Stimulated activated CD4-positive, alpha-beta T cell treated with anti-CD3 and anti-CD28 coated beads, TNF-alpha, amount 100 ng/mL, for 24 hours (primary cell): ENCODE measurements at places on chromosomes 5 and 9.

DNA sequence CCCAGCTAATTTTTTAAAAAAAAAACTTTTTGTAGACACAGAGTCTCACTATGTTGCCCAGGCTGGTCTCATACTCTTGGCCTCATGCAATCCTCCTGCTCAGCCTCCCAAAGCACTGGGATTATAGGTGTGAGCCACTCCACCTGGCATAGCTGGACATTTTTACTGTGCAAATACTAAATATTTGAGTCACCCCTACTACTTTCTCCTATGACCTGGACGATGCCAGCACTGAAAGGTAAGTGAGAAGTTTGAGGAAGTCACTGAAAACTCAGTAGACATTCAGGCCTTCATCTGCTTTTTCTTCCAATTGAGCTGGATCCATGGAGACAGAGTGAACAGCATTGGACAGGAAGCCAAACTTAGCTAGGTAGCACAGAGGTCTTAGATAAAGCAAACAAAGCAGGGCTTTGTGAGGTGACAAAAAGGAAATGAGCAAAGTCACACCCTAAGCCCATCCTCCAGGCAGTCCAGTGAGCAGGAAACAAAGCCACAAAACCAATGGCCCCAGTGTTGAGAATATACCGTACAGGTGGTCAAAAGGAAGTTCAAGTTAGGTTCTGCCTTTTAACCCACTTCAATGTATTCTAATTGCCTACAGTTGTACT, 192.6 kb upstream of the RASA1 start:
- no peak for DNase-seq

DNA sequence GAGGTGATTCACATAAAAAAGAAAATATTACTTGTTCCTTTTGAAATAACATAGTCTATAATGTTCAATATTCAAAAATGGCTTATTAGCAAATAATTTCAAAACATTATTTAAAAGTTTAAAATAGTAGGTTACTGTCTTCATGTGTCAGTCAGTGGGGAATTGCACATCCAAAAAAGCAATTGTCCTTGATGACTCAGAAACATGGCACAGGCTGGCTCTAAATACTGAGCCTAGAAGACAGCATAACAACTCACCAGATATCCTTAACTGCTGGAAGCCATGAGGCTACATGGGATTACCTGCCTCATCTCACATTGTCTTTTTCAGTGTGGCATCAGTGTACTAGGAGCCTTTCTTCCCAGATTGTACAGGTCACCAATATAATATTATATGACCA, 439.5 kb upstream of the RGMB start:
- DNase-seq: no peak

DNA sequence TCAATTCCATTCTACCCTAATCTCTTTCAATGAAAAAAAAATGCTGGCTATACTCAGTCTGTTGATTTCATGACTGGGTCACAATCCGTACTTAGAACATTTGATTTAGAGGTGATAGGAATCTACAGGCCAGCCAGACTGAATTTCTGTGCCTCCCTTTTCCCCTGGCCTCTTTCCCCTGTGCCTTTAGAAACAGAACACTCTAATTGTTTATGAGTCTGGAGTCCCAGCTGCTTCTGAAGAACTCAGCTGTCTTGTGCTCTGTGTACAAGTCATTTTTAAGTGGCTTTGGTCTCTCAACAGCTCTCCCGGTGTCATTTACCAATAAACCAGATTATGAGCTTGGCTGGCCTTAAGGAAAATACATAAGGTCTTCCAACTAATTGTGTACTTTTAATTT, 94.1 kb upstream of the ITGA2 start:
- DNase-seq: no peak

GRCh38 chr5:160198841-160199409, 30.4 kb upstream of the FABP6 start:
- DNase-seq: no peak

GRCh38 chr5:69432412-69433206, 17.7 kb downstream of the MARVELD2 start:
- DNase-seq: no peak

DNA sequence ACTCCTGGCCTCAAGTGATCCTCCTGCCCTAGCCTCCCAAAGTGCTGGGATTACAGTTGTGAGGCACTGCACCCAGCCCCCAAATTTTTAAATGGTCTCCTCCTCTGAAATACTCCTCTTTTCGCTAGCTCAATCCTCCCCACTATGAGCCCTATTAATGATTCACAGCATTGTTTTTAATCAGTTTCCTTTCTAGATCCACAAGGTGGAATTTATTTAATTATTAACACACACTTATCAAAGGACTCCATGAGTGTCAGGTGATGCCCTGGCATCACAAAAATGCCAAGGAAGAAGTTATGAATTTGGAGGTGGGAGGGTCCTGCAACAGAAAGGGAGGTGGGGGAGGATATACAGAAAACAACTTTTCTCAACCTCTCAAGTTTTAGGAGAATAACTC, 806.5 kb downstream of the PRELID2 start:
- DNase-seq: no peak
